ENCODE measurements at places on chromosomes 5 and 9.

- no peak for DNase-seq
Observed at GRCh38 chr5:118033686-118034338, 954.5 kb downstream of the DTWD2 start.

DNA sequence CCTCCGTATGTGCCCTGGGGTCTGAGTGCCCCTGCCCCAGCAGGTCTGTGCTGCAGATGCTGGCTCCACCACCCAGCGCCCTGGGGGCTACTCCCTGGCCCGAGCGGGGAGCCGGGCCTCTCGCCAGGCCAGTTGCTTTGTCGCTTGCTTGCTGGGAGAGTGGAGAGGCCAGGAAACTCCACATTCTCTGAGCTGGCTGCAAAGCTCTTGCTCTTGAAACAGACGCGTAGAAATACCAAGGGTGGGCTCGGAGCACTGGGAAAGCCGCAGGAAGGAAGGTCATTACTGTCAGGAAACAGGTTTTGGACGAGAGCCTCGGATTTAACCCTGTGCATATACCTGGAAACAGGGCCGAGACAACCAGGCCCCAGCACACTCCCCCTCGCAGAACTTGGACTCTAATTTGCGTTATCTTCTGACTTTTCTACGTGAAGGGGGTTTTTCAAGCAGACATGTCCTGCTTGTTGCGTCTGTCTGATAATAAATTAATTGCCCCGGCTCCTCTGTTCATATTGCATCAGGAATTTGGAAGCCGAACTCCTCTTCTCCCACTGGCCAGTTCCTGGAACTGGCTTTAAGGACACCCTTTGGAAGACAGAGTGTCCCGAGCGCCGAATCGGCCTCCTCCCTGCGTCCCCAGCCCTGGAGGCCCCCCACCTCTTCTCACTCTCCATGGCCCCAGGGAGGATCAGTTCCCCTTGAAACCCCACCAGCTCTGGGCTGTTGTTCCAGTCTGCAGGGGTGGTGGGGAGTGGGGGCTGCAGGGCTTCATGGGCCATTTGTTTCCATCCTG is 11.2 kb downstream of the ADAMTSL2 start:
- DNase-seq, result no peak

GRCh38 chr5:55307383-55308253 is at the start of the genes DHX29 and MTREX:
TSS of gene DHX29 (minus strand) at chr5:55307694. CDS start at chr5:55307573, 121 bp downstream.
TSS of gene MTREX (plus strand) at chr5:55307989. CDS start at chr5:55308014, 25 bp downstream.
- peak; percentile 88 for DNase-seq

- no peak for DNase-seq
Observed at GRCh38 chr5:58145397-58145934, 314.4 kb downstream of the PLK2 start.

DNA sequence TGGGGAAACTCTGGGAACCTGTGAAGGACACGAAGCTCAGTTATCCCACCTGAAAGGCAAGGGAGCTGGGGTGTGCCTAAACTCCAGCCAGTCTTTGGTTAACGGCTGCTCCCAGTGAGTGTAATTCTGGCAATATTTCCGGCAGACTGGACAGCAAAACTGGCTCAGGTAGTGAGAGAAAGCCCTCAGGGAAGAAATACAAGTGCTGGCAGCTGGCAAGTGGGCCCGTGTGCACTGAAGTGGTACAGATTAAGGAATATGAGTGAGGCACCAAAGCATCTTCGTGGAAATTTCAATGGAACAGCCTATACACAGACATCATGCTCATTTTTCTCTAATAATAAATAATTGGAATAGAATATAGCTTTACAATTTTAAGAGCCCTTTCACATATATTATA is 56.2 kb downstream of the ABHD17B start:
- DNase-seq, result no peak

GRCh38 chr9:38370176-38370575 is 22.3 kb upstream of the ALDH1B1 start:
- no peak for DNase-seq

GRCh38 chr9:122320413-122320881 is 50.4 kb upstream of the PTGS1 start:
- no peak for DNase-seq

GRCh38 chr9:124137009-124137943 is 120.5 kb upstream of the NEK6 start:
- no peak for DNase-seq

DNA sequence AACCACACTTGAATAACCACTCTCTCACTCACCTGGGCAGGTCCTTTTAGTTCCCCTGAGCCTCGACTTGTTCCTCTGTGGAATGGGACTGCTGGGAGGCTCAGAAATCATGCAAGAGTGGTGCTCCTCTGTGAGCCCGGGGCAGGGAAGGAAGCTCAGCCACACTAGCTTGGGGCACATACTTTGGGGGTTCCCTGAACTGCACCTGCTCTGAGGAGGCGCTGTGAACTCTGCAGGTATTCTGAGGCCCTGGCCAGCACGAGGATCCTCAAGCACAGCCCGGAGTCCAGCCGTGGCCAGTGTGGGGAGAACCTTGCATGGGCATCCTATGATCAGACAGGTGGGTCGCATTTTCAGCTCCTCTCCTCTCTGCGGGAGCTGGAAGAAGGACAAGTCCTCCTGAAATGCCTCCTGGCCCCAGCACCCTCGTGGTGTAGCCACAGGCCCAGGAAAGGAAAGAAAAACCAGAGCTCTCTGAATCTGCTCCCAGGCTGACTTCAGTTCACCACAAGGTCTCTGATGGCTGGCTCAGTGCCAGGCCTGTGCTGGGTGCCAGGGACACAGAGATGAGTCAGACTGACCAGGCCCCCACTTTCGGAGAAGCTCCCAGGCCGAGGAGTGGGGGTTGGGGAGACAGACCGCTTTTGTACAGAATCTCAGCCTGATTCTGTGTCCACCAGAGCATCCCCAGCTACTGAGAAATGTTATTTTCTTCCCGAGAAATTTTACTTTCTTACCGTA is 11.9 kb downstream of the GLIPR2 start:
- peak; percentile 88 for DNase-seq

DNA sequence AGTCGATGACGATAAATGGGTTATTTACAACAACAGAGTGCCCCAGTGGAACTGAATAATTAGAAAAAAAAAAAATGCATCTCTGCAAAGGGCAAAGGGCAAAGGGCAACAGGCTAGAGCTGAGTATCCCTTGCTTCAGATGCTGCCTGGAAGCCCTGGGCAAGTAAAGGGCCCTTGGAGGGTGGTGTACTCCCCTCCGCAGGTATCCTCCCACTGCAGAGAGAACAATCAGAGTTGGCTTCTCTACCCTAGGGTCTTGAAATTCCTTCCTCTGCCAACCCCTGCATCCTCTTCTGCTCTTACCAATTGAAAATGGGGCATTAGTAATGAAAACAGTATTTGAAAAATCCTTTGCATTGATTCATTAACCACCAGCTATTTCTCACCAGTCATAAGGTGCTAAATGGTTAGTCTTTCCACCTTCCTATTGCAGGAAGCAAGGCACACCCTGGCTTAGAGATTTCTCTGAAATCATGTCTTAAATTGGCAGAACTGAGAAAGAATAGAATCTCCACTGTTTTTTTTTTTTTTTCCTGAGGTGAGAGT is 122.6 kb downstream of the SEMA6A start:
- DNase-seq, result no peak

DNA sequence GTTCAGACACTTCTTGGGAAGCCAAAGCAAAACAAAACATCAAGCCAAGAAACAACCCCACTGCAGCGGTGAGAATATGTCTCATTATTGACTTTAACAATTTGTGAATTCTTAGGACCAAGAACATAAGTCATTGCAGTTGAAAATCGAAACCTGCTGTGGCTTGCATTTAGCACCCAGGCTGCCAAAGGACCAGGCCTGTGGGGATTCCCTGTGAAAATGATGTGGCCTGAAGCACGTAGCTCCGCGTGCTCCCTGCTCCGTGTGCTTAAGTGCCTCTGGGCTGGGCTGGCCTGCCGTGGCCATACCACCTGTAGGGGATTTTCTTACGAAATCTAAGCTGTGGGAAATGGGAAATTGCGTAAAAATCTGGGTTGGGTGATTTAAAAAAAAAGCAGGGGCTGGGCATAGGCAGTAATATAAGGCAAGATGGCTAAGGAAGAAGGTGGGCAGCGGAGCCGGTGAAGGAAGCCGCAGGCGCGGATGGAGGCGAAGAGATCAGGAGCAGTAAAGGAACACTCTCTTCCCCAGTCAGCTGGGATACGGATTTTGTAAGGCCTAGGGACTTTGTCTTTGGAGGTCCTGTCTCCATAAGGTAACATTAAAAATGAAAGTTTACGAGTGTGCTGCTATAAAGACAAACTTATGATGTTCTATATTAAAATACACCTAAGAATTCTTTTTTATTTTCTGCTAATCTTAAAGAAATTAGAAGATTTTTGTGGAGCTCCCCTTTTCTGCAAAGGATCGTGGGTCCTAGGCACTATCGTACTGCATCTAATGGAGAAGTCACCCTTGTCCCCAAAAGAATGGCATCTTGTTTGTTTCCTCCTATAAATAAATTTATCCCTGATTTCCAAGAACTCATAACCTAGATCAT is 189.6 kb upstream of the SEMA6A start:
- no peak for DNase-seq

- no peak for DNase-seq
Observed at GRCh38 chr5:135263022-135263668, 135.9 kb downstream of the MACROH2A1 start.

DNA sequence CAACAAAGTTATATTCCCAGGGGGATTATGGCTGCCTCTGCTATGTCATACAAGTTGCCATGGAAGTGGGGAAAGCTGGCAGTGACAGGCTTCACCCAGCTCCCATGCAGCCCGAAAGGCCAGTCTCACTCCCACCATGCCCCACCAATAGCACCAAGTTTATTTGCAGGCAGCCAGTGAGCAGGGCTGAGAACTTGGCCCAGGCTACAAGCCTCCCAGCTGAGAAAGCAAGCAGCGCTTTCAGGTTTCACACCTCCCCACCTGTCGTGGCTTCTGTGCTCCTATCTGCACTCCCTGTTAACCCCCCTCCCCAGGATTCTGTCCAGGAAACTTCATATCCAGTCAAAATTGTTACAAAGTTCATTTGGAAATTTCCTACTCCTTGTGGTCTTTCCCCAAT is 155.0 kb downstream of the SAXO1 start:
- DNase-seq, result no peak

- peak; percentile 78 for DNase-seq
Observed at GRCh38 chr5:33939556-33940262, 3.5 kb downstream of the RXFP3 start.

DNA sequence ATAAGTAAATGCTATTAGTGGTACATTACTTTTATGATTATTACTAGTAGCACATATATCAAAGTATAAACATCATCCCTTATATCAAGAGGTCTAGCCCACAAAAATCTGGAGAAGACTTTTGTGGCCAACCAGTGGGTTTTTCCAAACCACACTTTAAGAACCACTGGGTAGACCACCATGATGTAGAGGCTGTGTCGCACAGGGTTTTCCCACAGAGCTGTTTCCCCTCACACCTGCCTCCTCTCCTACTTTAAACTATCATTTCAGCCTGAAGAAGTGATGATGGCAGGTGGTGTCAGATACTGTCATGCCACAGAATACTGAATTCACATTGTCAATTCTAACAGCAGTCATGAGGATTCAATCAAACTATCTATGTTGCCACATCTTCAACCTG is 109.2 kb downstream of the FBXW11 start:
- no peak for DNase-seq

All from NCI-H226 (cell line).